ENCODE measurements at places on chromosomes 4 and X.

DNA sequence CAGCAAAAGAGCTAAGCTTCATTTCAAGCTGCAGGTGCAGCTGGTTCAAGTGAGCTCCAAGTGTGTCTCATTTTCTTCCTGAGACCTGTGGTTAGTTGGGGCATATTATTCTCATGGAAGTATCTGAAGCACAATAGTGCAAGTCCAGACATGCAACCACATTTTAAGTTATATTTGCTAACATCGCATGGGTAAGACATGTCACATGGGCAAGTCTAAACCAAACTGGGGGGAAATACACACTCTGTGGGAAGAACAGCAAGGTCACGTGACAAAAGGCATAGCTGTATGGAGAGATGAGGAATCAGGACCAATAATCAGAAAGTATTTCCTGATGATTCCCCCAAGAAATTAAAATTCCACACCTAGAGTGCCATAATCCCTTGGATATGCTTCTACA is 94.9 kb upstream of the NDP start:
- no peak for DNase-seq

DNA sequence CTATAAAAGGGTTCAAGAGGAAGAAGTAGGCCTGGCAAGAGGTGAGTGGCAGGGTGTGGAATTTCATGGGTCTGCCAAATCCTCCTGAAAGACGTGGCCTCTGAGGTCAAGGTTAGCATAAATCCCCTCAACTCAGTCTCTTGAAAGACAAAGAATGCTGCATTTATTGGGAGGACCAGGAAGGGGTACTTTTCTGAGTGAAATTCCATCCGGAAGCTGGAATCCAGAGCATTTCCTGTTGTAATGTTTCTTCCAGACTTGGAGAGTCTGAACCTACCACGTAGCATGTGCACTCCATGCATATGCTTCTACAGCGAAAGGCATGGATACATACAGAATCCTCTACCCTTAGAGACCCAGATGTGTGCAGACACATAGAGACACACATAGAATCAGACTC is 13.4 kb upstream of the FGD1 start:
- no peak for DNase-seq

DNA sequence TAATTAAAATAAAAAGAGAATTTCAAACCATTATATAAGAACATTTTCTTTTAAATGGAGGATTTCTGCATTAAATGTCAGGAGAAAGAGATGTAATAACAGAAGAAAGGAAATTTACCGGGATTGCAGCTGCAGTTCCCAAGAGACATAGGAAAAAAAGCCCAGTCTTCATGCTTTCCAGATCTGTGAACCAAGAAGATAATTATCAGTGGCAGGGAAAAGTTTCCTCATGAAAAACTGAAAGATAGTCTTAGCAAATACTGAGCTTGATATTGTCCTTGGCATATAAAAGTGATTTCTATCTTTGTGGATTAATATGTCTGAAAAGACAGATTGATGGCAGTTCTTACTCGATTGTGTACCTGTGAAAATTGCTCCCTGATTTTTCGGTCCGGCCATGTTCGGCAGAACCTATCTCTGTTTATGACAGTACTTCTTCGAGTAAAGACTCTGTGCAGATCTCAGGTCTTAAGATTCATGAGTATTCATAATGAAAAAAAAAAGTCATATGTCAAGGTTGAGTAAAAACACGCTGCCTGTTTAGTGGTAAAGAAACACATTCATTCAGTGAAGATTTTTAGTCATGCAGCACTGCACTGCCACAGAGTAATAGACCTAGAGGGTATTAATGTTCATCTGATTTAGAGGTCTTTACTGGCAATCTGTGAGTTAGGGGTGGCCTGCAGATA is 29.6 kb downstream of the SPARCL1 start:
- no peak for DNase-seq

- no peak for DNase-seq
Measured at GRCh38 chr4:32136081-32136787, 1416.1 kb downstream of the PCDH7 start.

DNA sequence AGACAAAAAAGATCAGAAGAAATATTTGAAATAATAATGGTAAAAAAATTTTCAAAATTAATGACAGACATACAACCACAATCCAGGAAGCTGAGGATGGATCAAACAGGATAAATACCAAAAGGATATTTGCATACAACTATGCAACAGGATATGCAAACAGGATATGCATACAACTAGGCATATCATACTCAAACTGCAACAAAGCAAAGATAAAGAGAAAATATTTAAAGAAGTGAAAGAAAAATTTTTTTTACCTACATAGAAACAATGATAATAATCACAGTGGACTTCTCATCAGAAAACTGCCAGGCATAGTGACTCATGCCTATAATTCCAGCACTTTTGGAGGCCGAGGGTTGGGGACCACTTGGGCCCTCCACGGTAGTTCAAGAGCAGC is 11.3 kb upstream of the DHX15 start:
- no peak for DNase-seq

DNA sequence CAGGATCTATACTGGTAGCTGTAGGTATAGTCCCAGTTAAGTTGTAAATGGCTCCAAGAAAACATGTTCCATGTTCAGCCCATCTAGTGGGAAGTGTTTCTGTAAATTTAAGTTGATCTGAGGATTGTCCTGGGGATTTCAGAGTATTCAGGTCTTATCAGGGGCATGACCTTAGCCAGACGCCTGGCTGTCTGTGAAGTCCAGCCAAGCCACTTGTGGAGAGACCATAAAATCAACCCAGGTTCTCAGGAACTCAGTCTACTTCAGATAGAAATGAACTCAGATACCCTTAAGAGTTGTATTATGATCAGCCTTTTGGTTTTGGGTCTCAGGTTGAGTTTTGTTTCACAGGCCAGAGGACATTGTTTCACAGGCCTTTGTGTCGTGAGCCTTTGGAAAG is 95.9 kb downstream of the EGF start:
- DNase-seq: no peak

- DNase-seq: no peak
Measured at GRCh38 chr4:55086578-55086977, 38.8 kb downstream of the KDR start.

DNA sequence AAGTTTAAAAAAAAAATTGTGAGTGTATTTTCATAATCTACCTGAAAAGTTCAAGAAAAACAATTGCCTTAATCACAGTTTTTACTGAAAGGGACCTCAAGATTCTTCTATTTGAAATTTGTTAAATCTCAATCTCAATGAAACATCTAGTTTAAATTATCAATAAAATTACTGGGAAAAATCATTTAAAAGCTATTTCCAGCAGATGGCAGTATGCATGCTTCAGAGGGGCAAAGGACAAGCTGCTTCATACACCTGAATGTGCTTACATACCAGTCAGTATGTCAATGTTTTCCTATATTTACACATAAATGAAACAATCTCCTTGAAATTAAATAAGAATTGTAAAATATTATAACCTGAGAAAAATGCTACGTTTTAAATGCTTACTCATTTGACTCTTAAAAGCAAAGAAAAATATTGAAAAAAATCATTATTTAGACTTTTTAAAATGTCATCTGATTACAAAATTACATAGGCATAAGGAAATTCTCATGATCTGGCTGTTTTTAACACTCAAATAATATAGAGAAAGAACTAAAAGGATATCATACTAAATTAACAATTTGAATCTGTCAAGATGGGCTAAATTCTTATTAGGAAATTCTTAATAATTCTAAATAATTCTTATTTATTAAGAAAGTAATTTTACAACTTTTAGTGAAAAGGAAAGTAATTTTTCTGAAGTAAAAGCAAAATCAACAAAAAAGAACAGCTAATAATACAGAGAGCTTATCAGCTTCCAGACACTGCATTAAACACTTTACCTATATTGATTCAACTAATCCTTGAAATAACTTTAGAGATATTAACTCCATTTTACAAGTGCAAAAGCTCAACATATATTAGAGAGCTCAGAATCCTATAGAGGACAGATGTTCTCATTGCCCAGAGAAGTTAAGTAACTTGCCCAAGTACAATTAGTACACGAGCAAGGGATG is 242.1 kb downstream of the ADAMTS3 start:
- no peak for DNase-seq

DNA sequence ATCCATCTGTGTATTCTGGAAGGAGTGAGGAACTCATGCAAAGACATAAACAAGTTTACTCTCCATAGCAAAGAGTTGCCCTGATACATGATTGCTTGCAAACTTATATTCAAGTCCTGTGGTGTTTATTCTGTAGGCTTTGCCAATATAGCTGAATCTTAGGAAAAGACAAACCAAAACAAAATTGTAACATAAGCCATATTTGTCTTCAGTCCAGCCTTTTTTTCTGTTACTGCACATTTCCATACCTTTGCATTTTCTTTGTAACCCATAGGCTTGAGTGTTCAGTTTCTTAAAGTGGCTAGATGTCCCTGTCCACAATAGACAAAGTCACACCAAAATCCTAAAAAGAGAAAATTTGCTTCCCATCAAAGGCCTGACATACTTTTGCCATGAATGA is 120.4 kb downstream of the PPARGC1A start:
- no peak for DNase-seq

DNA sequence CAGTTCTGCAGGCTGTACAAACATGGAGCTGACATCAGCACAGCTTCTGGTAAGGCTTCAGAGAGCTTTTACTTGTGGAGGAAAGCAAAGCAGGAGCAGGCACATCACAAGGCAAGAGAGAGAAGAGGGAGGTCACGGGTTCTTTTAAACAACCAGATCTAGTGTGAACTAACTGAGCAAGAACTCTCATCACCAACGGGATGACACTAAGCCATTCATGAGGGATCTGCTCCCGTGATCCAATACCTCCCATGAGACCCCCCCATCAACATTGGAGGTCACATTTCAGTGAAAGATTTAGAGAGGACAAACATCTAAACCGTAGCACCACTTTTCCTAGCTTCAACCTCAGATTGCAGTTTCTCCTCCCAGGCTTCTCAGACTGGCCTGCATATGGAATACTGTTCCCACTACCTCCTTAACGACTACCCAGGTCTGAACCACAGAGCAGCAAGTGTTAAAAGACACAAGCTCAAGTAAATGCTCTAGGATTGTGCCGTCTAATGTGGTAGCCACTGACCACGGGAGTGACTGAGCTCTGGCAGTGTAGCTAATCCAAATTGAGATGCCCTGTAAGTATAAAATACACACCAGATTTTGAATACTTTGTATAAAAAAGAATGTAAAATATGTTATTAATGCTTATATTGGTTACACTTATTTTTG is 192.7 kb downstream of the PTTG2 start:
- no peak for DNase-seq

- no peak for DNase-seq
Measured at GRCh38 chr4:7487998-7488671, 53.4 kb upstream of the PSAPL1 start.

DNA sequence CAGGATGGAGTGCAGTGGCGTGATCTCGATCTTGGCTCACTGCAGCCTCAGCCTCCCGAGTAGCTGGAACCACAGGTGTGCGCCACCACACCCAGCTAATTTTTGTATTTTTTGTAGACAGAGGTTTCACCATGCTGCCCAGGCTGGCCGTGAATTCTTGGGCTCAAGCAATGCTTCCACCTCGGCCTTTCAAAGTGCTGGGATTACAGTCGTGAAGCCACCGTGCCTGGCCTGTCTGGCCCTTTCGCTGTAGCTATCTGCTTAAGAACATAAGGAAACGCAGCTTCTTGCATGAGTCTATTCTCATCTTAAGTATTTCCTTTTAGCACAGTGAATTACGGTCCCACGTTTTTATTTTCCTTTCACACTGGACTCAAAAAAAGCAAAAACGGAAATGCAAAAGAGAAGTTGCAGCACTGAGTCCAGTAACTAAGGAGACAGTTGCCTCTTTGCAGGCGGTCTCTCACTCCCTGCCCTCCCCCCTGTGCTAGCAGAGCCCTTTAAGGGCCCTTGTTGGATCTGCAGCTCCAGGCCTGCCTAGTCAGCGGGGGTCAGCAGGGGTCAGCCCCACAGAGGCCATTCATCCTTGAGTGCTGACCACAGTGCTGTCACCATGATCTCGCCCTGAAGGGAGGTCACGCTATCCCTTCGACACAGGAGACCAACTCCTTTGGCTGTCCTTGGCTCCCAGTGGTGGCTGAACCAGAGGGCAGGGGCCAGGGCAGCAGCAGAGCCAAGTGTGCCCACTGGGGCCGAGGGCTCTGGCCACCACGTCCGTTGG is 21.8 kb upstream of the TBC1D14 start:
- DNase-seq: no peak

GRCh38 chr4:182212211-182212761 is 30.9 kb upstream of the TENM3 start:
- no peak for DNase-seq
